ENCODE measurements at places on chromosomes 2 and 18.

DNA sequence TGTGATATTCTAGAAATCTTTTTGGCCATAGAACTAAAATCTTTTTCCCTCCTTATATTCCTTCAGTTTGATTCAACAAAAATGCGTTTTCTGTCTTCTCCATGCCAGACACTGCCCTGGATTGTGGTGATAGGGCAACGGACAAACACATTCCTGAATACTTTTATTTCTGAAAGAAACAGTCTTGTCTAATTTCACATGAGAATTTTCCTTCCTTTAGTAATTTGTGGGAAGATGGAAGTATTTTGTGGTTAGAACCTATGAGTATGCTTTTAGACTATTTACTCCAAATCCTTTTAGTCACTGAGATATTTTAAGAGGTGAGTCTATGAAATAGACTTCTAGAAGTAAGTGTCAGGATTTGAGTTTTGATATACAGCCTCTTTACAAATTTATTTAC, 49.6 kb downstream of the COL5A2 start:
- DNase-seq = no peak

- DNase-seq = peak; percentile 78
Observed at GRCh38 chr18:57881818-57882413, 78.8 kb upstream of the ATP8B1 start.

- peak; percentile 61 for DNase-seq
Observed at GRCh38 chr2:175366815-175367214, 185.3 kb upstream of the ATP5MC3 start.

GRCh38 chr18:34221971-34222306, 2.8 kb downstream of the NOL4 start:
- DNase-seq = peak; percentile 76

GRCh38 chr2:70515938-70516337, 37.7 kb downstream of the TGFA start:
- no peak for DNase-seq

- DNase-seq = no peak
Observed at GRCh38 chr18:59054496-59055287, 85.0 kb upstream of the SEC11C start.

DNA sequence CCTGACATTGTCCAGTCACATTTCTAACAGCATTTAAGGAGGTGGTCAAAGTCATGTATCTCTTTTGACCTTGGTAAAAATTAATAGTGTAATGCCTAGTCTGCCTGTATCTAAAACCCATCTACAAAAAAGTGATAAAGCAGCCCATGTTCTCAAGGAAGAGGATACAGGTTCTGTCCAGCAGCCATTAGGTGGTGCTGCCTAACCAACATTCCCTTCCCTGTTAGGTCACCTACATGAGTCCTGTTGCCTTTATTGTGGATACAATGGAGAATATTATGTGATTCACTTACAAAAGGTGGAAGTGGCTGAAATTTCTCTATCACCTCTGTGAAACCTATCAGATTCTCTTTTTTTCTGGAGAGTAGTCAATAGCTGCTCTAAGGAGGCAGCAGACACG, 52.5 kb downstream of the AQP4 start:
- DNase-seq = peak; percentile 66

- DNase-seq = peak; percentile 52
Observed at GRCh38 chr2:234293973-234294372, 202.9 kb downstream of the ARL4C start.

GRCh38 chr2:230414302-230414701, 1.7 kb upstream of the SP100 start:
- no peak for DNase-seq

Measured in COR-L47 (cell line).